ENCODE measurements at places on chromosomes 2 and 18. TPM values are rescaled to one million over a fixed set of nuclear protein-coding genes. Genes with fewer than 3 reads are reported as not detected.

DNA sequence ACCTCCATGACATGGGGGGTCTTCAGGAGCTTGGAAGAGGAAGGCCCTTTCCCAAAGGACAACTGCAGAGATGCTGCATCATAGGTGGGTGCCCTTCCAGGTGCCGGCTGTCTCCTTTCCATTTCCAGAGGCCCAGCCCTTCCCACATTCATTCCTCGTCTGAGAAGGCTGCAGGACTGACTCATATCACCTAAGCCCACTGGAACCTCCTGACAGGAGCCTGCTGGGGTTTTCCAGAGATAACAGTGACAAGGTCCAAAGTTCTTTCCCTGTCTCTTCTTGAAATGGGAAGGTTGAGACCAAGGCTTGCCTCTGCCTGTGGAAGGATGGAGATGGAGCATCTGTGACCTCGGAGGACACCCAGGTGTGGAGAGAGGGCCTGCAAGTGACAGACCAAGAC lies 3.6 kb upstream of the PRSS56 start:
- H3K4me3 ChIP-seq, result no peak overlapping the region
- H3K4me1 ChIP-seq, result no peaks in the 10 kb centered on the region
- H3K27me3 ChIP-seq, result peaks cover 39% of the 10 kb centered on the region
- H3K27ac ChIP-seq, result no peak overlapping the region

- H3K4me3 ChIP-seq, result no peak overlapping the region
- H3K4me1 ChIP-seq, result peaks cover 12% of the 10 kb centered on the region
- no peak overlapping the region for H3K27ac ChIP-seq
These were observed 117.9 kb downstream of the CSRNP3 start for GRCh38 chr2:165587335-165587938.

DNA sequence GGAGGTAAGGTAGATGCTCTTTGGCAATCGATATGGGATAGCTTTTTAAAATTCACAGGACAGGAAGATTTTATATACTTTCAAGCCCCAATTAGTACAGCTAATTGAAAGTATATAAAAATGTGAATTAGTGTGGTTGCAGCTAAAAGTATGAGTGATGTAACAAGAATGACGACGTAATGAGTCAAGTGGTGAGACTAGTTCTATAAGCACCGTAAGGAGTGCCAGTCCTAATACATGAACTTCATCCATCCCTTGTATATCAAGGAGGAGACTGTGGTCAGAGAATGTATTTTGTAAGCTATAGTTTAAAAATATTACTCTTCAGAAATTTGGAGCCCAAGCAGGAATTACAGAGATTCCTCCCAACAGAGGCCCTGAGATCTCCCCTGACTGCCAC lies 25.8 kb downstream of the DNAJC27 start:
- H3K27me3 ChIP-seq, result no peaks in the 10 kb centered on the region
- no peak for DNase-seq
- no peak overlapping the region for H3K27ac ChIP-seq

DNA sequence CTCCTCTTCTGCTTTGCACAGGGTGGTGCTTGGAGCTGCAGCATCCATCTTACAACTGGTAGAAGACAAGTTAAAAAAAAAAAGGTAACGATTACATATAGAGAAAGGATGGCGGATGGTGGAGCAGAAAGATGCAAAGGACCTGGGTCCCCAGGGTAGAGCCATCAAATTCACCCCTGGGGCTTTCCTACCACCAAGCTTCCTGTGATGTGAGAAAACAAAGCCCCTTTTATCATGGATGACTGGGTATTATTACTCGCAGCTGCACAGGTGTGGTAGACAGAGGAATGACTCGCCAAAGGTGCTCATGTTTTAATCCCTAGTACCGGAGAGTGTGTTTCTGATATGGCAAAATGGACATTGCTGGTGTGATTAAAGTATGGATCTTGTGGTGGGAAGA lies 1.3 kb upstream of the ACOXL start:
- peaks cover 62% of the 10 kb centered on the region for H3K27me3 ChIP-seq
- H3K4me1 ChIP-seq, result peaks cover 11% of the 10 kb centered on the region
- H3K36me3 ChIP-seq, result no peaks in the 10 kb centered on the region
- no peak for DNase-seq
- no peak overlapping the region for H3K27ac ChIP-seq

Gene REG1B
- total RNA-seq, result not detected

Gene MYL1
- total RNA-seq, result not detected

All from suprapubic skin (tissue), 4 donors.